ENCODE measurements at places on chromosomes 2 and 18.

DNA sequence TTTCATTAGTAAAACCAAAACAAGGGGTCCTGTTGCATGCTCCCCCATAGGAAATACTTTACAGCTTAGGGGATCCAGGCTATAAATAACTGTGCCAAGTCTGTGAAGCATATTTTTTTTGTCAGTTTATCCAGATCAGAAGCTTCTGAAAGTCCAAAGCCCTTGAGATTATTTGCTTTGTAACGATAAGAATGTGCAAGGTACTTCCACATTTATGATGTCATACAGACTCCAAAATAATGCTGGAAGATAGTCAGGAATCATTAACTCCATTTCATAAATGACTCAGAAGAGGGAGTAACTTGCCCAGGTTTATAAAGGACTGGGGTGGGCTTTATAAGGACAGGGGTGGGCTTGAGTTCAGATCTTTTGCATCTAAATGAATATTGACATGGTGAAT is 29.3 kb downstream of the RDH14 start:
- DNase-seq = no peak

DNA sequence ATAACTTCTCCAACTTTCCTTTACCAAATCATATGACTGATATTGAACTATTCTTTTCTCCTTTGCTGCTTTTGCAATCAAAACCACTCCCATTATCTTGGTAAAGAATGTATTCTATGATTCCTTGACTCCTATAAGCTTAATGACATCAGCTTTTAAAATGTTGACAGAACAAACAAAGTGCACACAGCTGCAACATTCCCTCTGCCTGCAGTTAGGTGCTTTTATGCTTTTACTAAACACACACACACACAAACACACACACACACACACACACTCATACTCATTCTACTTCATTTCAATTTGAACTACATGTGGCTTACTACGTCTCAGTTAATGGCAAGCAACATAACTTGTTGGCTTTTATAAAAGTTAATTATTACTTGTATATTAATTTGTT is 946.6 kb downstream of the DPP10 start:
- no peak for DNase-seq

DNA sequence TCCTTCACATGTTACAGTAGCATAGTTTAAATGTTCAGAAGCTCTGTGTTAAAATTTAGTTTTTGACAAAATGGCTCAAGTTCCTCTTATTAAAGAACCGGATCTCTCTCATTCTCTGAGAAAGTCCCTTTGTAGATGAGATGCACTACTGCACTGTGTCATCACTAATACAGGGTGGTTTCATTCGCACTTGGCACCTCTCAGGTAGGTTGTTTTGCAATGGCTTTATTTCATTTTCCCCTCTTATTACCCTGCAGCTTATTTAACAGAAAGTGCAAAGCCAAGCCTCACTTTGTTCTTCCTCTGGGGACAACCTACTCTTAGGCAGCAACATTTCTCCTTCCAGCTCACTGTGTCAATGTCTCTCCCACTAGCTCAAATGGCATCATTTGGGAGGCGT is 185.1 kb downstream of the DLGAP1 start:
- DNase-seq = no peak

DNA sequence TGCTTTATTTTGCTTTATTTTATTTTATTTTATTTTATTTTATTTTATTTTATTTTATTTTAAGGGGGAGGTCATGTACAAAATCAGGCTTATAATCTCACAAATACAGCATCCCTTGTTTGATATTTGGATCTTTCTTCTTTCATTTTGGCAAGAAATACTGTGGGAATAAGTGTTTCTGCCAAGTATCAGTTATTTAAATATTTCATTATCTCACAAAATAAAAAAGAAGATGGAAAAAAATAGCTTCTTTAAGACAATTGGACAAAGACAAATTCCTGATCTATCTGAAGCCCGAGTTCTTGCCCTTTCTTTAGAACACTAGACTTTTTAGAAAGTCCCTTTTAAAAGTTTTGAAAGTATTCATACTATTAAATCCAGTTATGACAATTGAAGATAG is 560.5 kb upstream of the ZEB2 start:
- no peak for DNase-seq

- no peak for DNase-seq
Observed at GRCh38 chr2:605674-606608, 71.3 kb downstream of the TMEM18 start.

- no peak for DNase-seq
Observed at GRCh38 chr2:75100011-75100800, 99.1 kb downstream of the TACR1 start.

DNA sequence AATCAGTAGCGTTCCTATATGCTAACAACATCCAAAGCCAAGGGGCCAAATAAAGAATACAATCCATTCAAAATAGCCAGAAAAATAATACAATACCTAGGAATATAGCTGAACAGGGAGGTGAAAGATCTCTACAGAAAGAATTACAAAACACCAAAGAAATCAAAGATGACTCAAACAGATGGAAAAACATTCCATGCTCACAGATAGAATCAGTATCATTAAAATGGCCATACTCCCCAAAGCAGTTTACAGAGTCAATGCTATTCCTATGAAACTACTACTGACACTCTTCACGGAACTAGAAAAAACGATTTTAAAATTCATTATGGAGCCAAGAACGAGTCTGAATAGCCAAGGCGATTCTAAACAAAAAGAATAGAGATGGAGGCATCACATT is 57.4 kb downstream of the CCBE1 start:
- DNase-seq = no peak

DNA sequence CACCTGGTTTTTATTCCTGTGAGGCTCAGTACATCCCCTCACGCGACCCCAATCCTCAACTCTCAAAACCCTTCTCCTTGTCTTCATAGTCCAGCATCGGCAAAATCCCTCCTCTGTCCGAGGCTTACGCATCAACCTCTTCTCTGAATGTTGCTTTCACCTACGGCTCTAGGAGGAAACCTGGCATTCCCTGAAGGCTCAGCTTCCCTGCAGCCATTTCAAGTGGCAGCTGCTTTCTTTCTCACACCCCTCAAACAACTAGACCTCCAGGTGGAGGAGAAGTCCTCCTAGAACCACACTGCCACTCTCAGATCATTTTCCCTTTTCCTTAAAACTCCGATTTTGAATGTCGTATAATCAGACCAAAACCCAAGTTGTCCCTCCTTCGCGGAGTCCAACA is 114.2 kb downstream of the DTNB start:
- no peak for DNase-seq

- no peak for DNase-seq
Observed at GRCh38 chr2:233307565-233307964, at the start of gene SAG. Gene SAG, plus strand, starts transcription at chr2:233307816. Its CDS starts 1,374 bp downstream, at chr2:233309190.

- no peak for DNase-seq
Observed at GRCh38 chr2:27379836-27380625, 503 bp downstream of the ZNF513 start.
